ENCODE measurements at places on chromosomes 3 and 15.

- no peak for DNase-seq
Observed at GRCh38 chr3:139119331-139120025, 74.8 kb upstream of the PRR23C start.

GRCh38 chr3:156865732-156866131 is 39.6 kb downstream of the LEKR1 start:
- DNase-seq, result peak; percentile 34

- DNase-seq, result peak; percentile 96
Observed at GRCh38 chr3:57952208-57952631, 56.0 kb upstream of the FLNB start.

GRCh38 chr3:183253528-183254486 is 754 bp downstream of the B3GNT5 start:
- peak; percentile 42 for DNase-seq

DNA sequence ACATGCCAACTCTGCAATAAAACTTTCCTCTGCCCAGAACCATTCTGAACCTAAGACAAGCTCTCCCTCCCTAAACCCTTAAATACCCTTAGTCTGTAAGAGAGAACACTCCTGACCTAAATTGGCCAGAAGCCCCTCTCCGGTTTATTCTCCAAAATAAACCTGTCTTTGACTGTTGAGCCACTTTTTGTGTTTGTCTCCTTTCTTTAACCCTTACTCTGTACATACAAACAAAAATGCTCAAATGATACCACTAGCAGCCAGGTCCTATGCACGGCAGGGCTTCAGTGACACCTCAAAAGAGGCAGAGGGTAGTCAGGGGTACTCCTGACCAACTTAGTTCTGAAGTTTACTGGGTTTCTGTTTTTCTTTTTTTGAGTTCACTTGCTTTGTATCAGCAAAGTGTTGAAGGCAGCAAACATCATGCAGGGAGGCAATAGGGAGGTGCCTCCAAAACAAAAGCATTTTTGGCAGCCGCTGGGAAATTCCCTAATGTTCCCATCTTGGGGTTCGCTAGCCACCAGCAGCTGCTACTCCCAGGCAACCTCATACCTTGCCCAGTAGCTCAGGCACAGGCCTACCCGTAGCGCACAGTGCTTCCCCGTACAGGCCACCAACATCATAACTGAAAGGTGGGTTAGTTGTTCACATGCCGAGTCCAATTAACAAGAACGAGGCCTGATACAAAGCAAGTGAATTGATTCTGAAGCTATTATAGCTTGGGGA is 62.9 kb upstream of the GCNT3 start:
- no peak for DNase-seq

- no peak for DNase-seq
Observed at GRCh38 chr15:88647351-88648105, 8.7 kb downstream of the ISG20 start.

DNA sequence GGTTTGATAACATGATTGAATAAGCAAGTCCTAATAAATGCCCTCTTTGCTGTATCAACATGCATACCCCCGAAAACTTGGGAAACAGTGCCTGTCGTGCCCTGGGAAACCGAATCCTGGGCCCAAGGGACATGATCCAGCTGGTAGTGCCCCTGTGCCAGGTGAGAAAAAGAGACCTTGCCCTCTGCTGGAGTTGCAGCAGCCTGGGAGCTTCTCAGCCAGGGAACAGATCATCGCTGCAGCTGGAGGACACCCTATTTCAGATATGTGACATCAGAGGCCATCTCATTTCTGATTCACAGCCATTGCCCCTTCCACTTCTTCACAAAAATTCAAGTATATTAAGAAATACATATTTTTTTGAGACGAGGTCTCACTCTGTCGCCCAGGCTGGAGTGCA is 32.3 kb downstream of the STOML1 start:
- DNase-seq, result no peak

- no peak for DNase-seq
Observed at GRCh38 chr3:55804170-55805095, 317.3 kb upstream of the WNT5A start.
